Activated T-cell treated with anti-CD3 and anti-CD28 coated beads for 48 hours (primary cell): ENCODE measurements at places on chromosomes 3 and 15.

DNA sequence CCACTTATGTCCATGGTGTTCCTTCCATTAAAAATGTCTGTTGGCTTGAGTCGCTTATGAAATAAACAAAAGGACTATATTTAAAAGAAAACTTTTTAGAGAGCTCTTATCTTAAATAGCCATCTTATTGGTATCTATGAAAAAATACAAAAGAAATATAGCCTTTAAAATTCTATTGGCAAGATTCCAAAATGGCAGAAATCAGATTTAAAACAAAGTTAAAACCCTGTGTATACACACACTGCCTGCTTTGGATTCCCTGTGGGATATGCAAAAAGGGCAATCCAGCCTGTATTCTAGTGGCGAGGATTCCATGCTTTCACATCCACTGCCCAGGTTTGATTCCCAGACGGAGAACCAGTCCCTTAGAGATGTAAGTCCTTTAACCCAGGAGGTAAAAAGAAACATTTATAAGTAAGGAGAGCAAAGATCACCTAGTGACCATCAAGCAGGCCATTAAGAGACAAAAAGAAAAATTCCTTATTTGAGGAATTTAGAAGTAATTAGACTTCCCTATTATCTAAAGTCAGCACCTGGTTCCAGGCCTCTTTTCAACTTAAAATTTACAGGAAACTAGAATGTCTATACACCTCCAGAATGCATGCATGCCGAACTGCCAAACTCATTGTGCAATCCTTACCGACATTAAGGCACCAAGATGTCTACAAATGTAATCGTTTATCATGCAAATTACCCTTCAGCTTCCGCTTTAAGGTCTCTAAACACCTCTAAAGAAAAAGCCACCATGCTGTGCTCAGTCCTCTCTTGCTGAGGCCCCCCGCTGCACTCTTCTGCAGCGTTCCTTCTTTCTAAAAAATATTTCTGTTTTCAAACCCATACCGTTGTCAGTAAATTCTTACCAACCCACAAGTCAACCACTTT, 69.6 kb upstream of the STRIT1 start:
- DNase-seq, result no peak

- no peak for DNase-seq
These were observed 14.6 kb upstream of the CORO2B start for GRCh38 chr15:68564173-68564572.

DNA sequence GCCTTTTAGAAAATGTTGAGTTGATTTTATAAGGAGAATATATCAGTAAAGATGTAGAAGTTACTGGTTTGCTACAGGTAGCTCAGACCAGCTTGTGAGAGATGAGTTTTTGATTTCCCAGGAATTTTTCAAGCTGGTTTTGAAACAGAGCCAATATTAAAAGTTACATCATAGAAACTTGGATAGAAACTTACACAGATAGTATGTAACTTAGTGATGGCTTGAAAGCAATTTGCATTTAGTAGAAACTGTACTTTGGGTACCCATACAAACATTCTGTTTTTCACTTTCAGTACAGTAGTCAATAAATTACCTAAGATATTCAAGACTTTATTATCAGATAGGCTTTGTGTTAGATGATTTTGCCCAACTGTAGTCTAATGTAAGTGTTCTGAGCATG, 93.4 kb downstream of the RBMS3 start:
- DNase-seq, result no peak

DNA sequence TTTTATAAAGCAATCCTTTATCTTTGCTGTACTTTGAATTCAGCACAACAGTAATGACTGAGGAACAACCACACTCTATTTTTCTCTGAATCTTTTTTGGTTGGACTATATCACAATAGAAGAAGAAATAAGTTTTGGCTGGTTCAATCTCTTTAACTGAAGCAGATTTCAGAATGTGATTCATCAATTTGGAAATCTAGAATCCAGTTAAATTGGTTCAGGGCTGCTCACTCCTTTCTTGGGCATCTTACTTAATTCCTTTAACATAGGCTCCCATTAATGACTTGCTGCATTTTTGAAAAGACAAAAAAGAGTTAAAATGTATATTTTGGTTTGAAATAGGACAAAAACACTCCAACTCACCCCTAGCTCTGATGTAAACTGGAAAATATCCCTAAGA, 688.3 kb upstream of the NECTIN3 start:
- no peak for DNase-seq

- no peak for DNase-seq
These were observed 124.9 kb upstream of the TLE3 start for GRCh38 chr15:70222606-70223005.

- no peak for DNase-seq
These were observed 68.8 kb downstream of the AQR start for GRCh38 chr15:34900748-34901147.

GRCh38 chr3:127671523-127672428, 976 bp upstream of the ABTB1 start:
- DNase-seq, result no peak

DNA sequence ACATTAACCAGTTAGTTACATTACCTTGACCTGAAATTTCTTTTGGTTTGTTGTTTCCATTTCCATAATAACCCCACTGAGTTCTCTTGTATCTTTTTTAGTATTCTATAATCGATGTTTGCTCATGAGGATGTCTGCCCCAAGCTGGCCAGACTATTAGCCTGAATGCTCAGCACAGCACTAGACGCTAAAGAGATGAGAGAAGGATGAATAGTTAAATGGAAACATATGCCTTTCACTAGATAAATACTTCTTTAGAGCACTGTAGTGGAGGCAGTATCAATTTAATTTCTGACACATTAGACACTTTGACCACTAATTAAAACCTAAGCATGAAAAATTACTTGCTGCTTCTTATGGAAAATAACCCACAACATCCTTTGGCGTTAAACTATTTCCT, 654.9 kb upstream of the KCNMB2 start:
- no peak for DNase-seq
